ENCODE measurements at places on chromosomes 2 and 18.
A peak's percentile ranks its signal among the peaks of the same experiment; 100 is the strongest.

DNA sequence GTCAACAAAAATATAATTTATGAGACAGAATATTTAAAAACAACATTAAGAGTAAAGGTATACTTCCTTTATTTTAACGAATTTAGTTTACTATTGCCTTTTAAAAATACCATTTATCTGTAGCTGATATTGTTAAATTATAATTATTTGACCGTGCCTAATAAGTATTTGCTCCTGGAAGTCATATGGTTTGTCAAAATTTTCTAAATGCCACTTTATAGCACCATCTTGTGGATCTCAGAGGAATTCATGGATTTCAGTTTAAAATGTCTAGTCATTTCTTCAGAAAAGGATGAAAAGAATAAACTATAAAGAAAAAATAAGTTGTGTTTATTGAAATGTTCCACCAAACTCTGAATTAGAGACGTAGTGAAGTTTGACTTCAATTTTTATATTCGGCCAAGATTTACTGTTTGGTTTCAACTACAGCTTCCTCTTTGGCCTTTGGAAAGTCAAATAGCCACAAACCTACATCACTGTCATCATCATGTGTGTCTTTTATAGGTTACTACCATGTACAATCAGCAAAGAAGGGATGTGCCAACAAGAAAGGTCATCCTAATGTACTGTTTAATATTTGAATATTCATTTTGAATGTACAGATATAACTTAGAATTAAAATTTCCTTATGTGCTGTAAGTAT lies 10.3 kb upstream of the FTCDNL1 start:
- no peak for DNase-seq

DNA sequence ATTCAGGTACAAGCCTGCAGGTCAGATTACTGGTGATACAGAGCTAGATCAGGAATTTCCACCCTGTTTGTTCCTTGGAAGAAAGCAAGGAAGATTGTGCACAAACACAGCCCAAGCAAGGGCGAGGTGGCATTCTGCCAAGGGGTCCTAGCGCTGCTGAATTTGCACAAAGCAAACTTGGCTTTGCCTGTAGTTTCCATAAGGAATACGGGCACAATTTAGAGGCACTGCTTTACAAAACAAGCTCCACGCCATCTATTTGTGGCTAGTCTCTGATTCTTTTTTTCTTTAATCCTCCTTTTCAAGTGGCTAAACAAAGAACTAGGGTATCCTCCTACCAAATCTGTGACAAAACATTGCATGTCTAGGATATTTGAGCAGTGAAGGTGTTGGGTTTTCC lies 195.5 kb upstream of the ACVR2A start:
- no peak for DNase-seq

- no peak for DNase-seq
Measured at GRCh38 chr18:43863180-43863579, 585.9 kb upstream of the SYT4 start.

- DNase-seq, result no peak
Measured at GRCh38 chr2:148534416-148535204, 109.9 kb upstream of the EPC2 start.

DNA sequence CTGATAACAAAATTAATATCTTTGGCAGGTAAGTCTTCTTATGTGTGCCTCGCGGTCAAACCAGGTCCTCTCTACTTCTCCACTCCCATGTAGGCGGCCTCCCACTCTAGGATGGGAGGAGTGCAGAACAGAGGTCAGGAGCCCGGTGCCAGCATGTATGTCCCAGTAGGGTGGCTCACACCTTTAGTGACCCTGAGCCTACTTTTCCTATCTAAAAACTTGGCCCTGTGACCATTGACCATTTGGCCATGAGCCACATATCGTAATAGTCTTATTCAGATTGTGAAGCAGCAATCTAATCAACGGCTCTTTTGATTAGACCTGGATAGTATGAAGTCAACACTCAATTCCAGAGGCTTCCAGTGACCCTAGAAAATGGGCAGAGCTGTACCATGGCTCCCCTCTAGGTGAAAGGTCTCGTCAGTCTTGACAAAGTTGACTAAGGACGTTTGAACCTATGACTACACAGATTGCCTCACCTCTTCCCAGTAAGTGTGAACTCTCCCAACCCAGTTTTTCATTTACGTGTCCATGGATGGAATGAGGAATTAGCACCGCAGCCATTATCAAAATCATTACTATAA lies 17.1 kb upstream of the FABP1 start:
- no peak for DNase-seq

DNA sequence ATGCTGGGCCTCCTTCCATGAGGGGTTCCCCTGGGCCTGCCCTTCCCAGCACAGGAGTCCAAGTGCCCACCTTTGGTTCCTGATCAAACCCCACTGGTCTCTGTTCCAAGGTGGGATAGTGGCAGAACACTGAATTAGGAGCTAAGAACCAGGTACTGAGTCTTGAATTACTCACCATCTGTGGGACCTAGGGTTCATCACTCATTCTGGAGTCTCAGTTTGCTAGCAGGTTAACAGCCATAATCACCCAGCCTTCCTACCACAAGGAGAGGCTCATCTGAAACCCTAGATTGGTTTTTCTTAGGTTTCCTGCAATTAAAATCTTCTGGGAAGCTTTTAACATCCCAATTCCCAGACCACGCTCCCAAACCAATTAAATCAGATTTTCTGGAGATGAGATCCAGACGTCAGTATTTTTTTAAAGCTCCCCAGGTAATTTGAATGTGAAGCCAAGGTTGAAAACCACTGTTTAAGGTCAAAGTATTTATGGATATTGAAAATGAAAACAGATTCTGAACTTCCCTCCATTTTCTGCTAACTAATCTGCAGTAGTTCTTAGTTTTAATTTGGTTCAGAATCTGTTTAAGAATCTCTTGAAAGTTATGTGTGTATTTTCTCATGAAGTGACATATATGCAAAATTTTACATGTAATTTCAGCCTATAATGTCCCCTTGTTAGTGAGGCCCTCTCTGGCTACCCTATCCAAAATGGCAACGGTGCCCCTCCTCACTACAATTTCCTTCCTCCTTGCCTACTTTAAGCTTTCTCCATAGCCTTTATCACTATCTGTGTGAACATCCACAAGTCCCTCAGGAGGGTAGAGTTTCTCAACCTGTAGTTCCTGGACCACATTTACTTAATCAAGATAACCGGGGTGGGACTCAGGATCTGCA lies 166.5 kb upstream of the CXCR4 start:
- DNase-seq, result no peak

DNA sequence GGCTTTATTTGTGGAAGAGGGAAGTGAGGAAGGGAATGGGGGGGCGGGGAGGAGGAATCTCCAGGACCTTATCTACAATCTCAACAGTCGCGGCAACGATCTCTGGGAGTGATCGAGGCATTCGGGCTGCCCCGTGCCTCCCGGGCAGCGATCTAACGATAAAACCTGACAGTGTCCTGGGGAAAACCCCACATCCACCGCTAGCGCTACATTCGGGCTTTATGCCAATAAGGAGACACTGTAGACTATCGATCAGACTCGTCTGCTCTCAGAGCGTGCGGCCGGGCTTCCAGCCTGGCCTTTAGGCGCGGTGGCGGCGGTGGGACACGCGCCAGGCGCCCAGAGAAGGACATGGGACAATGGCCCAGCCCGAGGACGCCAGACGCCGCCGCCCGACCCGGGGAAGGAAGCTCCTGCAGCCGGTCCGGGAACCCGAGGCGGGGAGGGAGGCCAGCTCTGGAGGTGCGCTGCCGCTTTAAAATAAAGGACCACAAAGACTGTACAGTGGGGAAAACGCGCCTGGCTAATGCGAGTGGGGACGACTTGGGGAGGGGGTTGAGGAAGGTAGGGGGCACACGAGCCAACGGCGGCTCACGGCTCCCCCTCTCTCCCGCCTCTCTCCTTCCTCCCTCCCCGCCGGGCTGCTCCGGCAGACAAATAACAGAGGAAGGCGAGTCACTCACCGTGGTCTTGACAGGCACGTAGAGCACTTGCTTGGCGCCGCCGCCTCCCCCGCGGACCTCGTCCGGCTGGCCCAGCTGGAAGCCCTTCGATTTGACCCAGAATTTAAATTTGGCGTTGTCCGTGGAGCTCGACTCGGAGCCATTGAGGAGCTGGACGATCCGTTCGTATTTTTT lies 2.2 kb downstream of the NOL4 start:
- no peak for DNase-seq

DNA sequence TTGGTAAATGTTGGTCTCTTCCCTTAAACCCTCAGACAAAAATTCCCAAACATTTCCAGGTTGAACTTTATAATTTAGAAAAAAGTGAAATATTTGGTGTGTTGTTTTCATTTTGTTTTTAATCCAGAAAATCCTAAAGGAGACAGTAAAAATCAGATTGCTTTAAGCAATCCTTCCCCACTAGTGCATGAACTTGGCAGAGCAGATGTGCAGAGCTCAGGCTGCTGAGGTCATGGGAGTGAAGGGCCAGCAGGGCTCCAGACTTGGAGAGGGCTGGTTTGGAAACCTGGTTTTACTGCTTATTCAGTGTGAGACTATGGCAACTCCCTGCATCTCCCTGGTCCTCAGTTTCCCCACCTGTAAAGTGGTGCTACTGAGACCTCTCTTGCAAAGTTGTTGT lies 66.7 kb upstream of the TEX51 start:
- no peak for DNase-seq

DNA sequence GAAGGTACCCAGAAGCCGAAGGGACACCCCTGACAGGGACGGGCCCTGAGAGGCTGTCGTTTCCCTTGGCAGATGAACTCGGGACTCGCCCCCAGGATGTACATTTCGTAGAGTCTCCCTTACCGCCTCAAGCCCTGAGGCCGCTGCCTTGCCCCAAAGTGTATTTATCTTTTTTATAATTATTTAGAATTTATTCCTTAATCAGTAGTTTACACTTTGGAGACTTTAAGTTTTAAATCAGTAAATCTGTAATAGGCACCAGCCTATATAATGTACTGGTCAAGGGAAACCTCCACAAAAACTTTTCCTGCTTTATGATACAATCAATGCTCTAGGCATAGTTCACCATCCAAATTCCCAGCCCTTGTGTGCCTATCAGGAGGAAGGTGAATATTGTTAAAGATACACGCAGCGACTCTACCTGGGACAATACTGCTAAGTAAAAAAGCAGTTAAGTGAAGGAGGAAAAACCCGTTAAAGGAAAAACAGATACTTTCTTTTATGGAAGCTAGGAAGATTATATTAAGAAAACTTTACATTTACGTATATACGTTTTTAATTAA lies 848 bp downstream of the VRK2 start:
- no peak for DNase-seq

GRCh38 chr2:68974946-68975665 lies 670 bp downstream of the GKN1 start:
- no peak for DNase-seq

DNA sequence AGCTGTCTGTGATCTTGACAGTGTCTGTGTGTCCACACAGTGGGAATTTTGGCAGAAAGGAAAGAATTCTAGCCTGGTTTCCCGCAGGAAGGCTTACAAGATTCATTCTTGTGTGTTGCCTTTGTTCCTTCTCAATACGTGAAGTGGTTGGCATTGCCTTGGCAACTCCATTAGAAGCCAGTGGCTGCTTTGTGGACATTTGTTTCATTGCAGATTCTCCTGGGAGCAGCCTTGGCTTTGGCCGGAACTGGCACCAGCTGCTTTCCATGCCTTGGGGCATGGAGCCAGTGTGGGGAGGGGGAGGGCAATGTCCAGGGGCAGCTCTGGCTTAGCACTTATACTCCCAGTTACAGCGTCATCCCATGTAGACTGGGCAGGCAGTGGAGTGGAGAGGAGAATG lies 39.4 kb downstream of the KIF5C start:
- no peak for DNase-seq

DNA sequence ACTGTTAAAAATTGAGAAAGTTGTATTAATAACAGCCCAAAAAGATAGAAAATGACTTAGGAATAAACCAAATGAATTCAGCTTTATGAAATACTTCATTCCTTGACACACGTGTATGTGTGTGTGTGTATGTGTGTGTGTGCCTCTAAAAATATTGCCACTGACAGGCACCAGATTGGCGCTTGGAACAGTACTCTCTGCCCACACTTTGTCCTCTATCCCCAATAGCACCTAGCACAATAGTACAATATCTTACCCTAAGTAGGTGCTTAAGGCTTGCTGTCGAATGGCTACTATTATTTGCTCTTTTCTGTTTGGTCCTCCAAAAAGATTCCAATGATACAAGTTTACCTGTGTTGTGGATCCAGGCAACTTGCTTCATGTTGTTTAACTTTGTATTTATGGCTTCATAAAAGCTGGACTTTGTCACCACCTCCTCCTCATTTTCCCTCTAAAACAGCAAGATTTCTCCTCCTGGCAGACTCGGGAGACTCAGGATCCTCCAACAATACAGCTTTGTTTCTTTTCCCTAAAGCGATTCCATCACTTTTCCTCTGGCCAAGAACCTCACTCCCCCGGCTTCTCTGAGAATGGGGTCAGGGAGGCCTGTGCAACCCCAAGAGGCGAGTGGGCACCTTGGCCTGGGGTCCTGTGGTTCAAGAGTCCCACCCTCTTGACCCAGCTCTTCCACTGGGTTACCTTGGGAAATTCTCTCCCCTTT lies 43.3 kb upstream of the LCLAT1 start:
- DNase-seq, result no peak

- DNase-seq, result peak; percentile 82
Measured at GRCh38 chr2:159982270-159982669, 80.1 kb downstream of the PLA2R1 start.

DNA sequence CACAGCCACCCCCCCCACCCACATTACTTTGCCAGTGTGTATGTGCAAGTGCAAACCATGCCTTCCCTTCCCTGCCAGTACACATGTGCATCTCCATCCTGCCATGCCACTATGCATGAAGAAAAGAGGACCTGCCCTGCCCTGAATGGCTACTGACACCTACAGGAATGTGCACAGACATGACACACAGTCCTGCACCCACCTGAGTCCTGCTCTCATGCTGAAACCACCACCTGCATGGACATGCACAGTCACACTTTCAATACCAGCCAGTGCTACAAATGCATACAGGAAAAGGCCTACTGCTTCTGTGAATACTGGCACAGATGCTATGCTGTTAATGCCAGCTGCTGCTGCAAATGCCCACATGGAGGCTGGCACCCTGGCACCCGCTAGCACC lies 334.4 kb upstream of the DLGAP1 start:
- DNase-seq, result peak; percentile 83

DNA sequence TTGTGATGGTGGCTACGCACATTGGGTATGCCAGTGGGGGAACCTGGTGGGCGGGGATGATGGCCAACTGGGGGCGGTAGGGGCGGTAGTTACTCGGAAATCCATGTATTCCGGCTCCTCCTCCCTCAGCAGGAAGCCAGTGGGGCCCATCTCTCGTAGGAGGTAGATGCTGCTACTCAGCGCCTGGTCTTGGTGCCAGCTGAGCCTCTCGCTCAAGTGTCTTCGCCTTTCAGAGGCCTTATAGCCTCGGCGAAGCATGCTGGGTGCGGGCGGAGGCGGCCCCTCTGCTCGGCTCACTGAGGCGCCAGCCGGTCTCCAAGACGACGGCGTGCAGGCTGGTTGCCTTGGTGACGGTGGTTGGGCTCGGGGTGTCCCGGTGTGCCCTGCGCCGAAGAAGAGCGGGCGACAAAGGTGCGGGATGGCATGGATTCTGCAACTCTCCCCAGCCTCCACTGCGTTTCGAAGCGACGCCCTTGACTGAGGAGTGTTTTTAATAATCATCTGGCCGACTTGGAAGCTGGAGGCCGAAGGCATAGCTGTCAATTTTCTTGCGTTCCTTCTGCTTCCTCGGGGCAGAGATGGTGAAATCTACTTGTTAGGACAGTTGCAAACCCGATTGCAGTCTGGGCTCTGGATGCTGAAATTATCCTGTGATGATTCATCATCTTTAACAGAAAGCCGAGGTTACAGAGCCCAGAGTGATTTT lies at the start of gene ZSWIM2:
Gene ZSWIM2 (minus strand): TSS at position 298 of the 706 bp plus-strand sequence. CDS start 40 bp downstream, at position 258.
- peak; percentile 86 for DNase-seq

All from foreskin keratinocyte (primary cell).